ENCODE measurements at places on chromosomes 12 and 14. TPM values are rescaled to one million over a fixed set of nuclear protein-coding genes. Genes with fewer than 3 reads are reported as not detected.

PLA2G1B gene
- total RNA-seq, result not detected

TMEM121 gene
- total RNA-seq, result 3.7 TPM

TSHR gene
- not detected for total RNA-seq

EPYC gene
- total RNA-seq, result not detected

PROX2 gene
- not detected for total RNA-seq

SRRM4 gene
- total RNA-seq, result not detected

CEBPE gene
- not detected for total RNA-seq

ENDOU gene
- 0.13 TPM for total RNA-seq

TAS2R30 gene
- 12.6 TPM for total RNA-seq

KRT83 gene
- not detected for total RNA-seq
